Naive thymus-derived CD4-positive, alpha-beta T cell (primary cell): ENCODE measurements at places on chromosomes 3 and 15. TPM values are rescaled to one million over a fixed set of nuclear protein-coding genes. Genes with fewer than 3 reads are reported as not detected.

- DNase-seq = peak; percentile 64
Measured at GRCh38 chr3:30768703-30769550, 125.5 kb downstream of the GADL1 start.

GRCh38 chr3:185582236-185582635, 3.9 kb upstream of the SENP2 start:
- DNase-seq = no peak

Gene TMC3
- not detected for total RNA-seq

Gene FAIM
- 2.6 TPM in 2 replicates for total RNA-seq

DNA sequence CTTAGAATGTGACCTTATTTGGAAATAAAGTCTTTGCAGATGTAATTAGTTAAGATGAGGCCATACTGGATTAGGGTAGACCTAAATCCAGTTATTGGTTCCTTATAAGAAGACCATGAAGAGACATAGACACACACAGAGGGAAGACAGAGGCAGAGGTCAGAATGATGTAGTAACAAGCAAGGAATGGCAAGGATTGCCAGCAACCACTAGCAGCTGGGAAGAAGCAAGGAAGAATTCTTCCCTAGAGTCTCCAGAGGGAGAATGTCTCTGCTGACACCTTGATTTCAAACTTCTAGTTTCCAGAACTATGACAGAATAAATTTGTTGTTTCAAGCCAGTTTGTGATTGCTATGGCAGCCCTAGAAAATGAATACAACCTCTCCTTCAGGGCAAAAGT, 116.7 kb downstream of the WDR76 start:
- DNase-seq = no peak

DNA sequence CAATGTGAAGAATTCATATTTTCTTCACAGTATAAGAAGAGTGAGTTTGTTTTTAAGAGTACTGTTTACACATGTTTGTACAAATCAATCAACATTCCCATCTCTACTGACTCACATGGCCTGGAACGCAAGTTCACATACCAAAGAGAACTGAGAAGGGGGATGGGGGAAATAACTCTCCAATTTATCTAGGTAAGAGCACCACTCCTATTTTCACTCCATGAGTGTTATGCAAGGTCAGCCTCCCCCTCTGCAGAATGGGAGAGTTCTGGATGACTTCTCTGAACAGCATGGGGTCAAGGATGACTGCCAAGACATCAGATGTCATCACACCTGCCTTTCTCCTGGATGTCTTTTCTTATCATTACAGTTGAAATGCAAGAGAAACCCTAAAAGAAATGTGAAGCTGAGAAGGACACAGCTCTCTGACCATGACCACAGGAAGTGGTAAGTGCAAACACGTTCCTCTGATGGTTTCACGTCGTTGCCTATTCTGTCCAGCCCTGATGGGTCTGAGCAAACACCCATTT, 95.2 kb downstream of the SEMA6D start:
- DNase-seq = no peak

Gene LIPH
- not detected for total RNA-seq

DNA sequence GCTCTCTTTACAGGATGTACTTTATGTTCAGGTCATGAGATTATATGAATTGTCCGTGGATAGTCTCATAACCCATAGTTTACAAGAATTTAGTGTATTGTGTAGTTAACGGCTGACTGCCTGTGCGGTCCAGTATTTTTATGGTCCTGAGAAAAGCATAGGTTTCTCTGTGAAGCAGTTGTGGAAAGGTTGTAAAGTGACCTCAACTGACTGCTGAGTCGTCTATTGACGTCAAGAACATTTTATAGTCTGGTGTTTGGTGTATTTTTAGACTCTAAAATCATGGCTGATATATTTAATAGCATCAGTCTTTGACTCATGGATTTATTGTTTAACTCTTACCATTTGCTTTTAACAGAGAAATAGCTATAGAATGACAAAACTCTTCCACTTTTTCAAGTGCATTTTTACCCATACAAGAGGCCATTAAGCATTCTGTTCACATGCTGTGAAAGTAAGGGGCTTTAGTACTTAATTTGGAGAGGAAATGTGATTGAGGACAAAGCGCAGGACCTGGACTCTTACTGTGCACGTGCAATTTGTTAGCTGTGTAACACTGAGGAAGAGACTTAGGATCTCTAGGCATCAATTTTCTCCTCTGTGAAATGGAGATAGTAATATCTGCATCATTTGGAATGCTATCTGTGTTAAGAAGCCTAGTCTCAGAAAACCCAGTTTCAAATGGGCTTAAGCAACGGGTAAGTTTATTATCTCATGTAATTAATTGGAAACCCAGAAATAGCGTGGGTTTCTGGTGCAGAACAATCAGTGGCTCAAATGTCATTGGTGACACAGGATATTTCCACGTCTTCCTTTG, 240.8 kb downstream of the NFKBIZ start:
- no peak for DNase-seq

DNA sequence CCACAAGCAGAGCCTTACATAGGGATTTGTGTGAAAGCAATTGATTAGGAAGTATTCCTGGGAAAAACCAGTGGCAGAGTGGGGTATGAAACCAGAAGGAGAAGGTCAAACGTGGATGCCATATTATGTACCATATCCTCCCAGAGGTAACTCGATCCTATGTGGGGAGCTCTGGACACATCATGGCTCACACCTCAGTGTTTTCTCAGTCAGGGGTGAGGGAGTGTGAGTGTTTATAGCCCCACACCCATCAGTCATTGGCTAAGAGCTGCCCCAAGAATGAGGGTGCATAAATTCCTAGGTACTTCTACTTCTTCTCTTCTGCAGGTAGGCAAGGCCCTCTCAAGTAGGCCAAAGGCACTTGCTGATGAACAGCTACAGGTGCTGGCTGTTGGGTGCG, 28.2 kb upstream of the PDZRN3 start:
- no peak for DNase-seq

Gene A4GNT
- not detected for total RNA-seq

DNA sequence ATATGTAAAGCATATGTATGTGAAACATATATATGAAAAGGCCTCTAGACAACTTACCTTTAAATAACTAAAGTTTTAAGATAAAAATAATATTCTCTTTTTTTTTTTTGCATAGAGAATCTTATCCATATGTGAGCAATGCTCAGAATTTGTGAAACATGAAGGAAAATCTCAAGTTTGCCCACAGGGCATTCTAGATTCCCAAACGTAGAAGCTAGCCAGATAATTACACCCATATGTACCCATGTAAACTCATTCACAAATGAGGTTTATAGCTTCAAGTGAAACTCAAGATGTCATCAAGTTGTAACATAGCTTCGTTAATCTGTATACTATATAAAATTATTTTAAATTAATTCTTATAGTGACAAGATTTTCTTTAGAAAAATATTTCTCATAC, 537.3 kb upstream of the NR2F2 start:
- no peak for DNase-seq
